ENCODE measurements at places on chromosomes 16 and 17. TPM values are rescaled to one million over a fixed set of nuclear protein-coding genes. Genes with fewer than 3 reads are reported as not detected.

The GDPD1 gene
- 1.5 TPM for total RNA-seq

The PRSS21 gene
- total RNA-seq = 0.17 TPM

The CACNG1 gene
- total RNA-seq = not detected

The HID1 gene
- under 0.01 TPM for total RNA-seq

The MATCAP1 gene
- total RNA-seq = 28.4 TPM

The GUCY2D gene
- total RNA-seq = not detected

The ARL17A gene
- 1.5 TPM for total RNA-seq

The CES3 gene
- total RNA-seq = 1.3 TPM

The CD300LB gene
- total RNA-seq = not detected

The MYH3 gene
- 0.50 TPM for total RNA-seq

The CD300LF gene
- not detected for total RNA-seq

- no peak for DNase-seq
These were observed 8.3 kb downstream of the AXIN2 start for GRCh38 chr17:65553009-65553645.

DNA sequence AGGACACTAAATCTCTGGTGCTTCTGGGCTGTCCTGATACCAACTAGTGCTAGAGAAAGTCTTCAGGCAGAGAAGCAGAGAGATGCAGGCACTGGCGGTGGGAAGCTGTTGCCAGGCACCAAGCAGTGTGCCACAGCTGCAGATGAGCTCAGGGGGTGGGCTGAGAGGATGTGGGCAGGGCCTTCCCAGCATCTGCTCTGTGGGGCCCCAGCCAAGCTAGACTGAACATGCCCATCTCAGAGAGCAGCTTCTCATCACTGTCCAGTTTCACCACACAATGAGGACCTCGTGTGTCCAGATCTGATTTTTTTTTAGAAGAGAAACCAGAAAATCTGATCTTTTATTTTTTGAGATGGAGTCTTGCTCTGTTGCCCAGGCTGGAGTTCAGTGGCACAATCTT is 17.1 kb downstream of the PSKH1 start:
- peak; percentile 65 for DNase-seq

DNA sequence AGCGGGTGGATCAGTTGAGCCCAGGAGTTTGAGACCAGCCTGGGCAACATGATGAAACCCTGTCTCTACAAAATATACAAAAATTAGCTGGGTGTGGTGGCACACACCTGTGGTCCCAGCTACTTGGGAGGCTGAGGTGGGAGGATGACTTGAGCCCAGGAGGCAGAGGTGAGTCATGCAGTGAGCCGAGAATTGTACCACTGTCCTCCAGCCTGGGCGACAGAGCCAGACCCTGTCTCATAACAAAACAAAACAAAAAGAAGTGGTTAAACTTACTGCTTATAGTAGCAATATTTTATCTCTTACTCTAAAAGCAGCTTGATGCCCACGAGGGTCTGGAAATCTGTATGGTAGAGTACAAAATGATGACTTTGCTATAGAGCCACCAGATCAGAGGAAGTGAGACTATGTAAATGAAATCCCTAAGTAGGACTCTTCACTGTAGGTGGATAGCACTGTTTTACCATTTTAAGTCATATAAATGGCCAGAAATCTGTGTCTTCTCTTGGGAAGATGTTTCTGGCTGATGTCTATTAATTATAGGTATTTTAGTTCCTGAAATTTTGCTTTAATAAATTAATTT is 60.4 kb upstream of the MRC2 start:
- no peak for DNase-seq

- no peak for DNase-seq
These were observed 35.0 kb downstream of the SNX29 start for GRCh38 chr16:12011565-12011964.

DNA sequence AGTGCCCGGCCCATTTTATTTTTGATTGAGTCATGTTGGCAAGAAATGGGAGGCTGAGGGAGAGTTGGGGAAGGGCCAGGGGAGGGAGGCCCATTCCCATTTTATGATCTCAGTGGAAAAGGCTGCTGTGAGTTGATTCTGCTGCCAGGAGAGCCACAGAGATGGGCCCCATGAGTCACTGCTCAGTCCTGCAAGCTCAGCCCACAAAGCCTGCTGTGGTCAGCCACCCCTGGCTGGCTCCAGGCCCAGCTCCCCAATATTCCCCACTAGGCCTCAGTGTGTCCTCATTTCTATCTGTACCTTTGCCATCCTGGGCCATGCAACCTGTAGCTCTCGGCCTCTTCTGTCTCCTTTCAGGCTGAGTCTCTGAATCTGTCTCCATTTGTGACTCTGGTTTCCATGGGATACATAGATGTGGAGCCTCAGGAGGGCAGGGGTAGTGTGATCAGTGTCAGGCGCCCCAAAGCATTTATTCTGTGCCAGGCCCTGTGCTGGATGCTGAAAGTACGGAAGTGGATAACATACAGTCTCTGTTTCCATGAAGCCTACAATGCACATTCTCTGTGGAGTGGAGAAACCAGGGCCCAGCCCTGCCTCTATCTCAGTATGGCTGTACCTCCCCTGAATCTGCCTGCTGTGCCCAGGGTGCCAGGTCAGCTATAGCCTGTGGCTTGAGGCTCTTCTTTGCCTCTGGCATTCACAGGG is 1.9 kb upstream of the PLEKHG4 start:
- DNase-seq = peak; percentile 100

GRCh38 chr17:81003711-81004475 is 12.3 kb downstream of the CHMP6 start:
- no peak for DNase-seq

DNA sequence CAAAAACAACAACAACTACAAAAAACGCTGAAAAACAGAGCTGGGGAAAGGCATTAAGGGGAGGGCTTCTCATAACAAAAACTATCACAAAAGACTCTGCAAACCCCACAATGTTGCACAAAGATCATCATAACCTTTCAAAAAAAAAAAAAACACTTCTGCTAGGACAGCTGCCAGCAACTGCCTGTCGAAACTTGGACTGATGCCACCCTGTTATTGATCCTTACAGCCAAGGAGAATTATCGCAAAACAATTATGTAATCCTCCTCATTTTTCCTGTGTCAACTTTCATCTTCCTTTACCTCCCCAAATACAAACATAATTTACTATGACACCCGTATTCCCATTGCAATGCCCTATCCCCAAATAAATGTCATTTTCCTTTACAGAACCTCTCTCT is 9.3 kb downstream of the CCDC40 start:
- no peak for DNase-seq

DNA sequence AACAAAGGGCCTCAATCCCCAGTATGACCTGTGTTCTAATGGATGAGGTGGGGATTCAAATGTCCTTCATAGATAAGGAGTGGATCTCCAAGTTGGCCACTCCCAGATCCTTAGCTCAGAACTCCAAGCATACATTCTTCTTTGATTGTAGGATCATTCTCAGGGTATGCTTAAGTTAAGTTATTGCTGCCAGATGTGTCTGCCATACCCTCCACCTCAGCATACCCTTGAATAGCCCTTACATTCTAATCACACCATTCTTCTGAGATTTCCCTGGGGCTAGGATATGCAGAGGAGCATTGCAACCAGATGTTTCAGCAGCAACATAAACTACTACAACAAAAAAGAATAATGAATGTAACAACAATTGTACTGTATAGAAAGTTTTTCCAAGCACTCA is 1.6 kb upstream of the KRTAP2-4 start:
- no peak for DNase-seq

DNA sequence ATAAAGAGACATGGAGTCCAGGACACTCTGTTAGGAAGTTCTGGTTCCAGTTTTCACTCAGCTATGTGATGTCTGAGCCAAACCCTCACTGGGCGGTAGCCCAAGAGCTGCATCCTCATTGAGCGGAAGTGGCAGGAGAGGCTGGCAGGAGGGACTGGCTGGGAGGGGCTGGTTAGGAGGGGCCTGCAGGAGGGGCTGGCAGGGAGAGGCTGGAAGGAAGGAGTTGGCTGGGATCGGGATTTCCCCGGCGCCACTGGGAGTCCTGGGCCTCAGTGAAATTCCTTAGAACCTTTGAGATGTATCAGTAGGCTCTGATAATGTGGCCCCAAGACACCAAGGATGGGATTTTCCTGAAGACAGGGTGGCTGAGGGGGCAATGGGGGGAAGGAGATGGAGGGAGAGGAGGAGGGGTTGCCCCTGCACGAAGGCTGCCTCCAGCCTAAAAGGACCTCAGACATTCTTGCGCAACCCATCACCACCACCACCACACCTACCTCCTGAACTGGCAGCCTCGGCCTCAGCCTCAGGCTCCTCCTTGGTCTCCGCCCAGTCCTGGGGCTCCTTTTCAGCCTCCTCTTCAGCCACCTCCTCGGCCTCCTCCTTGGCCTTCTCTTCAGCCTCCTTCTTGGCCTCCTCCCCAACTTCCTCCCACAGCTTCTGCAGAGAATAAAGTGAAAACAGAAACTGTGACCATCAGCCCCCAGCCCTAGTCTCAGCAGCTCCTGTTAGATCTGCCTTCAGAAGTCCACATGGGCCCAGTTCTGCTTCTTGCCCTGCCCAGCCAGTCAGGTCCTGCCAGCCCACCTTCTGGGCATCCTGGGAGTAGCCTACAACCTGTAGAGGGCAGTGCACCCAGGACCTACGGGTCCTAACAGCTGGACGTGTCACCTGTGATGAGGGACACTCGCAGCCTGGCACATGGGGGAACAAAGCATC is 31.7 kb downstream of the CNGB1 start:
- peak; percentile 82 for DNase-seq

DNA sequence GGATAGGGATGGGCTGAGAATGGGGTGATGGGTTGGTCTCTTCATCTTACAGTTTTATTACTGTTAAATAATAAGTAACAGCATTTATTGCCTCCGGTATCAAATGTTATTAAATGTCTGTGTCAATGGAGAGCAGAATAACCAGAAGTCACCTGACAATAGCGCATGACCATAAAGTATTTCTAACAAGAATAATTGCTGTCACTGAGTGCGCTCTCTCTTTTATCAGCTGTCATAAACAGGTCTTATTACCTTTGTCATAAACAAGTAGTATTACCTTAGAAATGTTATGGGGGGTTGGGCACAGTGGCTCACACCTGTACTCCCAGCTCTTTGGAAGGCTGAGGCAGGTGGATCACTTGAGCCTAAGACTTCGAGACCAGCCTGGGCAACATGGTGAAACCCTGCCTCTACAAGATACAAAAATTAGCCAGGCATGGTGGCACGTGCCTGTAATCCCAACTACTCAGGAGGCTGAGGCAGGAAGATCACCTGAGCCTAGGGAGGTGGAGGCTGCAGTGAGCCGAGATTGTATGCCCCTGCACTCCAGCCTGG is 120.6 kb downstream of the MAP2K6 start:
- DNase-seq = no peak

- no peak for DNase-seq
These were observed 4.9 kb upstream of the CIAO3 start for GRCh38 chr16:745739-746138.

- DNase-seq = no peak
These were observed 12.5 kb downstream of the SMTNL2 start for GRCh38 chr17:4596636-4597380.

GRCh38 chr16:86042996-86043725 is 144.2 kb downstream of the IRF8 start:
- no peak for DNase-seq

- DNase-seq = no peak
These were observed 4.3 kb upstream of the KRT12 start for GRCh38 chr17:40871316-40871715.

DNA sequence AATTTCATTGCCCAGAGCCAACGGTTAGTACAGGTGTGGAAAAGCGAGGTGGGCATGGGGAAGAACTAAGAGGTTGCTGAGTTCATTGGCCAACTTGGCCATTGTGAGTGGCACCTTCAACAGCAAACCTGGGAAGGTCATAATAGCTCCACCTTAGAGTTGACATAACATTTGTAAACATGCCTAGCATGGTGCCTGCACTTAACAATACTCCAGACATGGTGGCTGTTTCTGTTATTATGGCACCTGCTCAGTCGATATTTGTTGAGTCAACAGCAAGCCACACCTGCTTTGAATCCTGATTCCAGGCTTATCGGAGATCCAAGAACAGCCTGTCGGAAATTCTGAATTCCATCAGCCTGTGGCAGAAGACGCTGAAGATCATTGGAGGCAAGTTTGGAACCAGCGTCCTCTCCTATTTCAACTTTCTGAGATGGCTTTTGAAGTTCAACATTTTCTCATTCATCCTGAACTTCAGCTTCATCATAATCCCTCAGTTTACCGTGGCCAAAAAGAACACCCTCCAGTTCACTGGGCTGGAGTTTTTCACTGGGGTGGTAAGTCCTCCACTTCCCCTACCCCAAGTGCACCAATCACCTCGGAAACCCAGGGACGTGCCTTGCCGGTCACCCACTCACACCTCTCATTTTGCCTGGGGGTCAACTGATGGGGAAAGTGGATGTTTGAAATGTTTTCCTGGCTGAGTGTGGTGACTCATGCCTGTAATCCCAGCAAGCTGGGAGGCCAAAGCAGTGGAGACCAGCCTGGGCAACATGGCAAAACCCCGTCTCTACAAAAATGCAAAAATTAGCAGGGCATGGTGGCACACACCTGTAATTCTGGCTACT is 46.0 kb downstream of the TMC5 start:
- no peak for DNase-seq

DNA sequence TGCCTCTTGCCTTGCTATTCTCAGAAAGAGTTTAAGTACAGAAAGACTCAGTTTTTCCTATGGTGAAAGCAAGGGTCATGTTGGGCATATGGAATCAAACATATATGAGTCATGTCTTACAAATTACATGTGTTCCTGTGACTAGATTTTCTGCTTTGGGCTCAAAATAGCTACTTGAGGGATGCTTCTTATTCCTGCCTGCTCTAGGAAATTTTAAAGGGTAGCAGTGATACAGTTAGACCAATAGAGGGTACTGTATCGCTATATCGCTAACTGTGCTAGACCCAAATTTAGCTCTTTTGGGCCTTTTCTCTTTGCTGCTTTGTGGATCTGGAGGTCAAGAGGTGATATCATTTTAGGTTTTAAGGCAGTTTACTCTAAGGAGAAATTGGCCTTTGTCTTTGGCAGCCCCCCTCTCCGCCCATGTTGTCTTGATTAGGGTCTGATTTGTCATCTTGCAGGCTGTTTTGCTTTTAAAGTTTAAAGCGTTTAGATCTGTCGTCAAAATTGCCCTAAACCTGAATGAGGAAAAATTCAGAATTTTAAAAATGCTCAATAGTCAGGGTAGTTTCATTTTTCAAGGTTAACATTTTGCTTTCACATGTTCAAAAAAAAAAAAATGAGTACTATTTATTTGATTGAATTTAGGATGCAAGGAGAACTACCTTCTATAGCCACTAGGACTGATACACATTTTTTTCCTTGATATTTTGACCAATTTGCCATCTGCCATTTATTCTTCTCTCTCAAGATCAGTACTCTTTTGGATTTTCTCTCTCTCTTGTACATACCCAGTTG is 8.8 kb downstream of the NFATC3 start:
- peak; percentile 67 for DNase-seq

GRCh38 chr16:72480911-72481310 is 309.0 kb upstream of the PMFBP1 start:
- peak; percentile 28 for DNase-seq

GRCh38 chr17:61461967-61462718 is 9.9 kb downstream of the TBX4 start:
- DNase-seq = no peak

All from fibroblast of lung (primary cell).